ENCODE measurements at places on chromosomes 5 and 9.
A peak's percentile ranks its signal among the peaks of the same experiment; 100 is the strongest.

DNA sequence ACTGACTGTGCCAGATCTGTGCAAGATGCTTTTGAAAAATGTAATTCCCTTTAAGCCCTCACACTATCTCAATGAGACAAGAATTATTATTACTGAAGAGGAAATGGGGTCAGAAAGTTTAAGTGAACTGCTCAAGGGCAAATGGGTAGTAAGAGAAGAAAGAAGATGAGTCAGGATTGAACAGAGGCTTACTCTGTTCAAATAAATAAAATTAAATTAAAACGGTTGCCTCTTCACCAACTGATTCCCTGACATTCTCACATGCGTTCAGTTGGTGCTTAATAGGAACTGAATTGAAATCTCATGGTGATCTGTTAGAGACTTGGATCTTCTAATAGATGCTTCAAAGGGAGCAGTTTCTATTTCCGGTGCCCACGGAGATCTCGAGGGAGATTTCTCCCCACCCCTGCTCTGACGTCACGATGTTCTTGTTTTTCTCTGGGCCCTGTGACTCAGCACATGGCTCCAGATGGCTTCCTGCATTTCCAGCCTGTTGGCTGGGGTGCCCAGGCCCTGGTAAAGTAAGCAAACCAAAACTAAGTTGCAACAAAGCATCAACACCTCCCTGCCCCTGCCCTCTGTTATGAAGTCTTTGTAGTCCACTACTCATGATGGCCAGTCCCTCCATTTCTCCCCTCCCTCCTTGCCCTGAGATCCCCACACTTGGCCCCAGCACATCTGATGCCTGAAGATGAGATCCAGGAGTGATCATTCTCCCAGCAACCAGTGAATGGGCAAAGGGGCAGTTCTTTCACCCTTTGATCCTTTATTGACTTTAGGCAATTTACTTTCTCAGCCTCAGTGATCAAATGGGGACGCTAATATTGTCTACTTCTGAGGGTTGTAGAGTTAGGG, 106.1 kb upstream of the CPEB4 start:
- peak; percentile 40 for DNase-seq

GRCh38 chr9:101691657-101692056, 46.8 kb downstream of the GRIN3A start:
- DNase-seq = no peak

DNA sequence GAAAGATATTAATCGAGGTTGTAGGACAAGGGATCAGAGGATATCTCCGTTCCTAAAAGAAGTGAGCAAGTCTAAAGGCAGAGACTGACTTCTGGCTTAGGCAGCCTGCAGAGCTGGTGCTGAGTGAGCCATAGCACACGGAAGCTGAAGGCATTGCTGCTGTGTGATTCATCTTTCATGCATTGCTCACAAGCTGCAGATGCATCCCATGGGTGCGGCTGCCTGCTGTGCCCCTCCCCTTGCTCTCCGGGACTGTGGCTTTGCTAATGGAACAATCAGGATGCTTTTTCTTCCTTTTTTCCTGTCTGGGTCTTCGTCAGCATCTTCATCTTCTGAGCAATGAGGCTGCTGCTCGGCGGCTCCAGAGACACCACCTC, 341.4 kb downstream of the DIRAS2 start:
- no peak for DNase-seq

GRCh38 chr9:107587191-107587963, 97.8 kb upstream of the KLF4 start:
- no peak for DNase-seq
